Stimulated activated CD8-positive, alpha-beta memory T cell treated with anti-CD3 and anti-CD28 coated beads, Interleukin-7, amount 100 ng/mL, for 48 hours (primary cell): ENCODE measurements at places on chromosomes 11 and 22.

GRCh38 chr22:24571266-24571665 lies 15.5 kb downstream of the SNRPD3 start:
- DNase-seq = no peak

- no peak for DNase-seq
Measured at GRCh38 chr11:12930850-12931249, 78.3 kb upstream of the RASSF10 start.

GRCh38 chr11:34250732-34251588 lies 106.8 kb downstream of the ABTB2 start:
- DNase-seq = peak; percentile 81

GRCh38 chr11:125603207-125603606 lies 10.6 kb downstream of the STT3A start:
- DNase-seq = no peak

GRCh38 chr11:8596504-8597046 lies 2.5 kb upstream of the STK33 start:
- no peak for DNase-seq

DNA sequence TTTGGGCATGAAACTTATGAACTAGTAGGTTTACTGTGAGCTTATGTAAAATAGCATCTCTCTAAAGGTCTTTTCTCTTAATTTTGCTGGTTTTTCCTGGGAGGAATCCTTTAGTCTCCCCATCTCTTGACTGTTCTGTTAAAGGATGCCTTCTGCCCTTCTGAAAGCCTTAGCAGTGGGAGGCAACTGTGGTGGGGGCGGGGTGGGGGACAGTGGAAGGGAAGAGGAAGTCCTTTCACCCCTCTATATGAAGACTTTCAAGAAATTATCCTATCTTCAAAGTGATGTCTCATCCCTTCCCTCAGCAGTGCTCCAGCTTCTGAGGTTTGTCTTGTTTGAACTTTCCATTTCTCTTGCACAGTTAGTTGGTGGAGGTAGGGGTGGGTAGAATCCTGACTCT lies 73.1 kb downstream of the ELP4 start:
- no peak for DNase-seq

DNA sequence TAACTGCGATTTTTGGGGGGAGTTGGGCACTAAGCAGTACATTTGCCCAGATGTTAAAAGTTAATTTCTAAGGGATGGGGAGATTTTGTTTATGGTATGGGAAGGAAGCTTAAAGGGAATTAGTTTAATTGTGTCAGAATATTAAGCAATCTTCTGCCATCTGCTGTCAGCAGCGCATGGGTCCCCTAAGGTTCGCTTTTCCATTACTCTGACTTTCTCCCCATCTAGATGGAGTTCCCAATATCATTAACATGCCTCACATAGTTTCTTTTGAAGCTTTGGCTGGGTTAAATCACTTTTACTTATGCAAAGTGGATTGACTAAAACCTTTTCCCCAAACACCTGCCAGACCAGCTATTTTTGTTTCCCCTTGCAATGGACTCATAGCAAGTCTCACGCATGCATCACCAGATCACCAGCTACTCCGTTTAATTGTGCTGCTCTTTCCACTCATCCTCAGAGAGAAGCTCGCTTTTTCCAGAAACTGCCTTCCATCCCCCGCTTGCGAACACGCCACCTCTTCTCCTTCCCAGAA lies 172.7 kb downstream of the FAT3 start:
- no peak for DNase-seq

DNA sequence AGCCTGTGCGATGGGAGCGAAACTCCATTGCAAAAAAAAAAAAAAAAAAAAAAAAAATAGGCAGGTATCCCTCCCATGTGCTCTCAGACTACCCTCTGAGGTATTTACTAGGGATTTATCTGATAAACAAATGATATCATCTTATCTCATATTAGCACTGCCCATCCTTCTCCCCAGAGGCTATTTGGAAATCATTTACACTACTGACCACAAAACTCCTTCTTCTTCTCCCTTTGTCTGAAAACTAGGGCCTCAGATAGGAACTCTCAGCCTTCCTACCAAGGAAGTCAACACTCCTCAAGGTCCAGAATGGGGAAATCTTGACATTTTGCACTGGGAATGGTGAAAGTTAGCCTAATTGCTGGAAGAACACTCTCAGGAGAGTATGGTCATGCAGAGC lies 46.4 kb downstream of the LARGE2 start:
- no peak for DNase-seq

DNA sequence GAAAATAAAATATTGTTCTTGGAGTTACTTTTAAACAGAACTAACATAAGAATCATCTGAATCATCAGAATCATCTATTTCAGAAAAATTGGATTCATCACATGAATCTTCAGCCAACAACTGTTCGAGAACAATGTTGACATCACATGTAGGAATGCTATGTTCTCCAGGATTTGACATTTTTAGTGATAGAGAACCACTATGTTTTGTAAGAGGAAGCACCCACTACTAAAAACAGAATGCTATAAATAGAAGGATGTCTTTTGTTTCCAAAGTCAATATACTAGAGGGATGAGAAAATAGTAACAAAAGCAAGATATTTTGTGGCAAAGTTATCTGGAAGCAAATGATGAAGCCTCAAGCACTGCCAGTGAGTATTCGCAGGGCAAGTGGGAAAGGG lies 263.4 kb upstream of the DDI1 start:
- DNase-seq = no peak

- DNase-seq = no peak
Measured at GRCh38 chr22:24125941-24126340, 55.3 kb upstream of the SUSD2 start.
